Activated CD4-positive, alpha-beta T cell treated with anti-CD3 and anti-CD28 coated beads for 1 hour (primary cell): ENCODE measurements at places on chromosomes 5 and 9.

- no peak for DNase-seq
Observed at GRCh38 chr9:83920469-83920926, 734 bp downstream of the KIF27 start.

GRCh38 chr5:146068206-146068605 is 37.2 kb downstream of the PLAC8L1 start:
- no peak for DNase-seq

- no peak for DNase-seq
Observed at GRCh38 chr5:20020247-20020646, 32.2 kb upstream of the CDH18 start.

- no peak for DNase-seq
Observed at GRCh38 chr5:59005934-59006701, 423.2 kb downstream of the RAB3C start.

DNA sequence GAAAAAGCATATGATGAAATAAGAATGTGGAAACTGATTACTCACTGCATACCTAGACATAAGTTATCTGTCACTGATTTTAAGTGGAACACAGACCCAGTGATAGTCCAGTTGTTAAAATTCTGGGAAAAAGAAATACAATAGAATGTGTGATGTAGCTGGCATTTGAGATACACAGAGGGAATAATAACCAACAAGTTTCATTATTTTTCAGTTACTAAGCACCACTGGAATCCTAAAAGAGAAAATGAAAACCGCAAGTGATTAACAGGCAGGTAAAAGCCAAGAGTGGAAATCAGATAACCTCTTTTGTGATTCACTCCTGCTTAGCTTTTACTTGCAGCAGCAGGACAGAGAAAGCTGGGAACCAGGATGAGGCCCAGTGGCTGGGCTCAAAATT is 994.0 kb upstream of the SEMA6A start:
- no peak for DNase-seq
